Hematopoietic multipotent progenitor cell treated with erythropoietin and hydrocortisone succinate and interleukin-3 and kit ligand, for 8 days (in vitro differentiated cells): ENCODE measurements at places on chromosomes 11 and 22.

GRCh38 chr11:36449561-36450096 is 60.4 kb downstream of the TRAF6 start:
- no peak for DNase-seq

DNA sequence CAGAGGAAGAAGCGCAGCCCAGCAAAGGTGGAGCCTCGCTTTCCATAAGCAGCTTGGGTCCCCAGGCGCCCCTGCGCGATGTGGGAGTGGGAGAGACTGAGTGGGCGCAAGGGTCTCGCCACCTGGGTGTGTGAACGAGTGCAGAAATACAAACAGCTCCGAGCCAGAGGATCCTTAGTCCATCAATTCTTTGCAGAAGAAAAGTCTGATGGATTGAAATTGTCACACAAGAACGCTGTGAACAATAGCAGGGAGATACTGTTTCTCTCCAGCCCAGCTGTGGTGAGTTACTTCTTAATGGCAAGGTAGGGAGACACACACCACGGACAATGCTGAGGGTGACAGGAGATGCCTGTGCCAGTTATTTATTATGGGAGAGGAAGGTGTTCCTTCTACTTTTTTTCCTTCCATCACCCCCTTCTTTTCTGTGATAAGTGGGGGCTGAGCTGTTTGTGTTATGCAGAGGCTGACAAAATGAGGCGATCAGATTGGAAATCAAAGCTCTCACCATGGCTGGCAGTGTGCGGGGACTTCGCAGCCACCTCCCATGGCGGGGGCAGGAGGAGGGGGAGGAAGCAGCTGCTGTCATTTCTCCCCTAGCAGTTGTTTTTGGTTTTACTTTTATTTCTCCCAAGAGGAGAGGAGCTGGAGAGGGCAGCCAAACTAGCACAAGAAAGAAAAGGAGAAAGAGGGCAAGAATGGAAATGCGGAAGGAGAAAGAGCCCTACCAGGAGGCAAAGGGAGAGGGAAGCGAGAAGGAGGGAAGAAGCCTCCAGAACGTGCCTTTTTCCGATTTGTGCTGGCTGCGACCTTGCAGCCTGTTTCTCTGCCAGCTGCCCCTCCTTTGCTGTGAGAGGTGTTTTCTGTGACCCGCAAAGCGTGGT is 755.8 kb downstream of the NTM start:
- DNase-seq = no peak

DNA sequence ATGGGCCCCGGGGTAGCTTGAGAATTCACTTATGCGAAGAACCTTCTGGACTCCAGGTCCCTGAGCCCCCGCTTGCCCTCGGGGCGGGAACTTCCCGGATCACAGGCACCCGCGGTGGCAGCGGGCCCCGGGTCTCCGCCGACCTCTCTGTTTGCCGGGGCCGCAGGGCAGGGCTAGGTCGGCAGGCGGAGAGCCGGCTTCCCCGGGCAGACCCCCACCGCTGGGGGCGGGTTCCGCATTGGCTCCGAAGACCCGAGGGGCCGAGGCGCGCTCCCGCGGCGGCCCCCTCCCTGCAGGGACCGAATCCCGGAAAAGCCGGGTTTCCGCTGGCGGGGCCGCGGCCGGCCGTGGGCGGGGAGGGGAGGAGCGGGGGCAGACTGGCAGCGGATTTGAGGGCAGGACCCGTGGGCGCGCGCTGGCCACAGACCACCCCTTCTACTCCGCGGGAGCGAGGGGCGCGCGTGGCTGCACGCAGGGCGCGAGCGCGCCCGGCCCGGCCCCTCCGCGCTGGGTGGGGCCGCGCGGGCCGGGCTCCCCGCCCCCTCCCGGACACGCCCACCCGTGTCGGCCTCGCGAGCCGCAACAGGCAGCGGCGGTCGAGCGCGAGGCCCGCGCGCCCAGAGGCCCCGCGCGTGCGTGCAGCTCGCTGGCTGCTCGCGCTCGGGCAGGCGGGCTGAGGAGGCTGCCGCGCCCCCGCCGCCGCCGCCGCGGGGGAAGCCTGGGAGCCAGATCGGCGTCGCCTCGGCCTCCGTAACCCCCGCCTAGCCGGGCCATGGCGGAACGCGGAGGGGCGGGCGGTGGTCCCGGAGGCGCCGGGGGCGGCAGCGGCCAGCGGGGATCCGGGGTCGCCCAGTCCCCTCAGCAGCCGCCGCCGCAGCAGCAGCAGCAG is at the start of gene PACS1:
Gene PACS1 (plus strand): TSS at position 558 of the 889 bp plus-strand sequence. CDS start 215 bp downstream, at position 773.
- peak; percentile 60 for DNase-seq

- DNase-seq = no peak
These were observed 74.7 kb upstream of the WNT11 start for GRCh38 chr11:76280882-76281557.

DNA sequence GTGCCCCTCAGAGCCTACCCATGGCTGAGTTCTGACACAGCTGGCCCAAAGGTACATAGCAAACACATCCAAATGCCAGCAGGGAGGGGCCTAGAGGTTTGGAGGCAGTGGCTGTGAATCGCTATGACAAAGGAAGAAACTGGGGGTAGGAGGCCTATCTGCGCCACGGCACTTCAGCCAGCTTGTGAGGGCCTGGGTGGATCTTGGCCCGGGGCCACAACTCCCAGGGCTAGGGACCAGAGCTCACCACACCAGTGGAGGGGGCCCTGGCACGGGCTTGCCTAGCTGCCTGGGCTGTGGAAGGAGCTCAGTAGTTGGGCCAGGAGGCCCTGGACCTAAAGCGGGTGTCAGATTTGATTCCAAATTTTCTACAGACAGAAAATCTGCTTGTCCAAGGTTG is 9.4 kb upstream of the NAP1L4 start:
- peak; percentile 86 for DNase-seq

- DNase-seq = peak; percentile 84
These were observed 3.9 kb upstream of the ABCG4 start for GRCh38 chr11:119144825-119145486.

DNA sequence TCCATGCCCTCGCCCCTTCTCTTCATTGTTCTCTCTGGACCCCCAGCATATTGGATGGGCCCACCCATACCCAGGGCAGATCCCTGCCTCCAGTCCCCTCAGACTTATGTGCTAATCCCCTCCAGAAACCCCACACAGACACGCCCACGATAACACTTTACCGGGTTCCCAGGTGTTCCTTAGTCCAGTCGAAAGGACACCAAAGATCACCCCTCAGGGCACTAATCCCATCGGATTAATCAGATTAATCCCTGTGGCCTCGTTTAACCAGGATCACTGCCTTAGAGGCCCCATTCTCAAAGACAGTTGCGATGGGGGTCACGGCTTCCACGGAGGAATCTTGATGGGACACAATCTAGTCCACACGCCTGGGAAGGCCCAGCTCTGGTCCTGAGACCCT is 80.8 kb downstream of the SHANK2 start:
- DNase-seq = no peak

DNA sequence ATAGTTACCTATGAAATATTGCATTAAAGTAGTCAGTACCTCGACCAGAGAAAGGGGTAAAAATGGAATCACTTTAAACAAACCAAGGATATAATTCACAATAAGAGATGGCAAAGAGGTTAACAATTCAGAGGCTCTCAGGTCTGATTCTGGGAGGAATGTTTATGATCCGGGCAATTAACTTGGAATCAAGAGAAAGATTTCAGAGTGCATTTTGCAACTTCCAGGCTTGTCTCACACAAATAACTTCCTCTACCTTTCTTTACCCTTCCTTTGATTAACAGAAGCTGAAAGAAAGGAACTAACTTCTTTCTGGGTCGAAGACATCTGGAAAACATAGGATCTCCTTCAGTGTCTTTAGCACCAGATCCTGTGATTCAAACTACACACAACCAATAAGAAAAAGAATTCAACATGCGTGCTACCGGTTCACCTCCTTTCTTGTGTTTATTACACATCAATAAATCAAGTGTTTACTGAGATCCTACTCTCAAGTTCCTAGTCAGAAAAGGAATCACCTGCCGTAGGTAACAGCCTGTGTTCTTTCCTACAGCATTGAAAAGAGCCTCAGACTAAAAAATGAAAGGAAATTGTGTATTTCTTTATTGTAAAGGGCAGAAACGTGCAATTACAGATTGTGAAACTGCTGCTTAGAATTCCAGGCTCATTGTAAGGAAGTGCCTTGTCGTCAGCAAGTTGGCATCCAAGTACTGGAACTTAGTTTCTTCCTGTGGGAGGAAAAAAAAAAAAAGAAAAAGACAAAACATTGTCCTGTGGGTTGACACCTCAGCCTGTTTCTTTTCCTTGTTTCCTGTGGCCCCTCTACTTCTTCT is 29.5 kb downstream of the CARD18 start:
- DNase-seq = no peak

DNA sequence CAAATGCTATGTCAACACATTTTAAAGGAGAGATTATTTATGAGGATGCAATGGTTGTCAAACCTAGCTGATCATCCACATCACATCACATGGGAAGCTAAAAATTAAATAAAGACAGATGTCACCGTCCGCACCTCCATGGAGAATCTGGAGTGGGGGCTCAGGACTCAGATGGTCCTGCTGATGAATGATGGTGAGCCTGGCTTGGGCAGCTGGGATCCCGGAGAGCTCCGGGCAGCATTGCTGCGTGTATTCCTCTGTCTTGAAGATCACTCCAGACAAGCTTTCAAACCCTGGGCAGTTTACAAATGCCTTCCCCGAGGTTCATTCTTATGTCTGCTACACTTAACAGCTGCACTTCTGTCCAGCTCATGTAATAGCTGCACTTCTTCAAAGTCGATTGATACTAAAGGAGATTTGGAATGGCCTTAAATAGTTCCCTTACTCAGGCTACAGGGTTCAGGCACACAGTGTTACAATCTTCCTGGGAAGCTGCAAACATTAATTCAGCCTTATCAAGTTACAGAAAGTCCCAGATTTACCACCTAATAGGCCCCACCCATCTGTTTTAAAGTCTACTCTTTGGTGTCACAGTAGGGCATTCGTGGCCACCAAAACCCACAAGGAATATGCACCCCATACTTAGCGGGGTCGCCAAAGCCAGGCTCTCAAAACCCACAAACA is 34.7 kb upstream of the CSNK2A3 start:
- no peak for DNase-seq

DNA sequence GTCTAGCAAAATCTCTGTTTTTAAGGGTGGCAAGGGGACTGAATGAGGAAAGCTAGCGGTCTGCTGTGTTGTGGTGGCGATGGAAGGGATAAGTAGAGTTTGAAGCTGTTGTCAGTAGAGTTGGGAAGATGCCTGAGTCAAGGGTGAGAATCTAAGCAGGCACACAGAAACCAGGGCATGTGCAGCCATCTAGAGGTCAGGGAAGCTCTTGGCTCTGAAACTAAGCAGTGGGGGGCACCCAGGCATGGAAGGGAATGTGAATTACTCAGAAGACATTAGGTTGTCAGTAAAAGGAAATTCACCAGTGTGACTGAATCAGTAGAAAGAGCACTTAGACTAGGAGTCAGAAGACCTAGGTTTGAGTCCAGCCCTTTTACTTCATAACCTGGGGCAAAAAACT is 15.4 kb downstream of the BMAL1 start:
- no peak for DNase-seq

- DNase-seq = peak; percentile 60
These were observed 24.2 kb downstream of the MRTFA start for GRCh38 chr22:40612291-40612751.

GRCh38 chr11:68468217-68468828 is 7.8 kb downstream of the PPP6R3 start:
- DNase-seq = no peak

GRCh38 chr22:17368554-17369438 is 464 bp upstream of the CECR2 start:
- DNase-seq = no peak
